T-helper 2 cell (primary cell): ENCODE measurements at places on chromosomes 6 and 20.

GRCh38 chr20:44776980-44777379, 31.3 kb downstream of the KCNK15 start:
- DNase-seq: no peak

- DNase-seq: no peak
Observed at GRCh38 chr6:112298021-112298745, 43.8 kb upstream of the LAMA4 start.

GRCh38 chr6:127263481-127263880, 3.2 kb upstream of the RNF146 start:
- DNase-seq: no peak

- no peak for DNase-seq
Observed at GRCh38 chr6:87909849-87910248, 137.8 kb upstream of the SPACA1 start.

DNA sequence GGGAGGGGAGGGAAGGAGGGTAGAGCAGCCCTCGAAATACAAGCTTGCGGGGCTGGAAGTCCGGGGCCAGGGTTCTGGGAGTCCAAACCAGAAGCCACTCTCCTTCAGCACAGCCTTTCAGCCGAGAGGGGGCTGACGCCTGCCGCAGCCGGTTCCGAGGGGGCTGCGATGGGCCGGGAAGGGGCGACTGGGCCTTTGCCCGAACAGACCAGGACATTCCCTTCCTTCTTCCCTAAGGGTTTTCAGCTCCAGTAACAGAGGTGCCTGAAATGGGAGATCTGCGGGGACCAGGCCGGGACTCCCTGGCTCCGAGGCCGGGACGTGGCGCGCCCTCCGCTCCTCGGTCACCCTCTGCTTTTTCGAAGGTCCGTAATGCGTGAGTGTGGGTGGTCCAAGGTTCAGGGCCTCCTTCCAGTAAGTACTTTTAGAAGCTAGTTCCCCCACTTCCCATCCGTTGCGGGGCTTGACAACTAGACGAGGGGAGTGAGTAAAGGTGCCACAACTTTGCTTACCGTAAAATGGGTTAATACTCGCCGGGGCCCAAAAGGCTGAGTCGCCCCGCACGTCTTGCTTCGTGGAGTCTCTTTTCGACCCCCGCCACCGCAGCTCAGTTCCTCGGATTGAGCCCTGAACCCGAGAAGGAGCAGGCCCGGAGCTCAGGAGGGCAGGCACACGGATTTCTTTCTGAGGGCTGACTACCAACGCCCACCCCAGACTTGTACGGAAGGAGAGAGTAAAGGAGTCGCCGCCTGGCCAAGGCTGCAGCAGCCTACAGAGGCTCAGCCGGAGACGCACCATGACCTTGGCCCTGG, 2.9 kb upstream of the OLIG3 start:
- no peak for DNase-seq

DNA sequence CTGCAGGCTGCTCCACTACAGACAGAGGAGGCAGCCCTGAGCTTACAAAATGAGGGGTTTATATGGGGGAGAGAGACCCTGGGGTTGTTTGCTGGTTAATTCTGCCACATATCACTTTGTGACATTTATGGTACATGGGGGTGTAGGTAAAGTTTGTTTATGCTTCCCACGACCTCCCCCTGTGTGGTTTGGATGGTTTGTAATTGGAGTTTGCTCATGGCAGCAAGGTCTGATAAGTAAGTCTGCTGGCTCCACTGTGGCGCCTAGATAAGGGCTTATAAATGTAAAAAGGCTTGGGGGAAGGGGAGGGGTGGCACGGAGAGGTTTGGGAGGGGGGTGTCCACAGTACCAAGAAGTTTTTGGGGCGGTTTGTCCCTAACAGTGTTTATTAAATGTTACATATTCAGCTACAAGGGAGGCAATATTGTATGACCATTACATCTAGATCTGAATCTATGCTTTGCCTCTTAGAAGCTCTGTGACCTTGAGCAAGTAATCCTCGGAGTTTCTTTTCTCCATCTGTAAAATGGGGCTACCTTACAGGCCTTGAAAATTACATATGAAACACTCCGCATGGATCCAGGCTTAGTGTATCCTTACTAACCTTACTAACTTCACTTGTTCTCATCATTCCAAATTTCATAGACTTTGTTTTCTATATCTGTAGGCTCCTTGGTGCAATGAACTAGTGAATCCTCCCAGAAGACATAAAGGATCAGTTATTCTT, 204.8 kb upstream of the NOX3 start:
- no peak for DNase-seq

DNA sequence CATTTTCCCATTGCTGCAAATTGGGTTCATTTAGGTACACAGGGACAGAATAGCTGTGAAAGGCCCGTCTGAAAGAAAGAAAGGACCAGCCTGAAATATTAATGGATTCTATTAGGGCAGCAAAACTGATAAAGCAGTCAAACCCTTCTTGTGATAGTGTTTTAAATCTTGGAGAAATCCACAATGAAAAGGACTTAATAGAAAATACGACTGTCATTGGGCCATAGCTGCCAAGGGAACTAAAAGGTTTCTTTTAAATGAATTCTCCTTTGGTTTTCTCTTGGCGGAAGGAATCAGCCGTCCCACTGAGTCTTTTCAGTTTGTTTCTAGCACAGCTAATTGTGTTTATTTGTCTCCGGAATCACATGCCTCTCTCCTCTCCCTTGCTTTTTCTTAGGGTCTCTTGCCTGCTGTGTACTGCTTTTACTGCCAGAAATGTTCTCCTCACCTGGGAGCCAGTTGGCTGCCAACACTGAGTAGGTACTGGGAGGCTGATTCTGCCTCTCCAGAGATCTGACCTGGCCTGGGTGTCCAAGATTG, 11.3 kb downstream of the PAQR8 start:
- DNase-seq: no peak

- no peak for DNase-seq
Observed at GRCh38 chr6:146041282-146041681, 12.4 kb downstream of the GRM1 start.

- DNase-seq: no peak
Observed at GRCh38 chr20:63129991-63130657, 85.8 kb downstream of the YTHDF1 start.

DNA sequence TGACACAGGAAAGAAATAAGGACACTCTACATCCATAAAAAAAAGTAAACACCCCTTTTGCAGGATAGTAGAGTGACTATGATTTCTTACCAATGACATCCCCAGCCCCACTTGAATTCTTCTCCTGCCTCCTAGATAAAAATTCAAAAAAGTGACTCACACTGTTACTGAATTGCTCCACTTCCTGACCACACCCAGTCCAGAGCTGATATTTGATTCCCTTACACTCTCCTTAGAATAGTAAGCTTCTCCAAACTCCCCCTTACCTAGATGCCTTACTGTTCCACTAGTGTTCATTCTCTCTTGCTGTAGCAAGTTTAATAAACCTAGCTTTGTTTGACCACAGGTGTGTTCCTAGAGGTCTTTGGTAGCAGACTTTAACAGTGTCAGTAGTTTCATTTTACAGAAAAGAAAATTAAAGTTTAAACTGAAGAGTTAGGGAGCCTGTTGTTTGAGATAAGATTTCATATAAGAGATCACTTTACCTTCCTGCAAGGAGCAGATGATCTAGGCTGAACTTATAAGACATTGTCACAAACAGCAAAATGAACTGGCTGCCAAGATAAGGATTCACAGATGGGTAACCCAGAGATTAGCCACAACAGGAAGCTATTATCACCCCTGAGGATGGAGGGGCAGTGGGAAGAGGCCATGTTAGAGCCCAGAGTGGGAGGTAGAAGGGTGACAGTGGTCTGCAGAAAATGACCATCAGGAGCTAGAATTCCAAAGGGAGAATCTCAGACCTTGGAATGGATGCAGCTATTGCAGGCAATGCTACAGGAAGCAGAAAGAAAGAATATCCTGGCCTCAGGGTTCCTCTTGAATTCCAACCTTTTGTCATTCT, 28.4 kb upstream of the BTN3A2 start:
- no peak for DNase-seq

- DNase-seq: no peak
Observed at GRCh38 chr6:20709451-20709850, 175.2 kb downstream of the CDKAL1 start.

GRCh38 chr6:46734867-46735719, at the start of gene PLA2G7:
PLA2G7 (minus strand) TSS chr6:46735375; CDS start chr6:46722891, 12,484 bp downstream.
- no peak for DNase-seq

- no peak for DNase-seq
Observed at GRCh38 chr20:64136004-64136710, 28.1 kb upstream of the MYT1 start.

GRCh38 chr6:148405894-148406293, 63.3 kb downstream of the SASH1 start:
- no peak for DNase-seq

DNA sequence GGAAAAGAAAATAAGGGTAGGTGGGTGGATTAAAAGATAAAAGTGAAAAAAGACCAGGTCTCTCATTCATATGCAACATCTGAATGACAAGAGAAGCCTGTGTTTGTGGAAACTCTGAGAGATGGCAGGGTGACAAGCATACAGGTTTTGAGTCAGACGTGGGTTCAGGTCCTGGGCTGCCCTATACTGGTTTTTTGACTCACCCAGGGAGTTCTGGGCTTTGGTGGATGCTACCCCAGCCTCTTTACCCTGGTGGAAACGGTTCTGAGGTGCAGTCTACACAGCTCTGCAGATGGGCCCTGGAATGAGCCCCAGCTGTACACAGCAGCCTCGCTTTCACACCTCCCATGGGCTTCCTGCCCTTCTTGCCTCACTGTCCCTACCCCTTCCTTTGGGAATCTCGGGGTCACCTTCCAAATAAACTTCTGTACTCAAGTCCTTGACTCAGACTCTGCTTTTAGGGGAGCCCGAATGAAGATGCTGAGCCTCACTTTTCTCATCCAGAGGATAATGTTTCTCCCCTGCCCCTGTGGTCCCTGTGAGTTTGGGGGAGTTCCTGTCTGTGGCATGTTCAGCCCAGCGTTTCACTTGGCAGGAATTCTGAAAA, 77.7 kb upstream of the CLDN20 start:
- peak; percentile 81 for DNase-seq

DNA sequence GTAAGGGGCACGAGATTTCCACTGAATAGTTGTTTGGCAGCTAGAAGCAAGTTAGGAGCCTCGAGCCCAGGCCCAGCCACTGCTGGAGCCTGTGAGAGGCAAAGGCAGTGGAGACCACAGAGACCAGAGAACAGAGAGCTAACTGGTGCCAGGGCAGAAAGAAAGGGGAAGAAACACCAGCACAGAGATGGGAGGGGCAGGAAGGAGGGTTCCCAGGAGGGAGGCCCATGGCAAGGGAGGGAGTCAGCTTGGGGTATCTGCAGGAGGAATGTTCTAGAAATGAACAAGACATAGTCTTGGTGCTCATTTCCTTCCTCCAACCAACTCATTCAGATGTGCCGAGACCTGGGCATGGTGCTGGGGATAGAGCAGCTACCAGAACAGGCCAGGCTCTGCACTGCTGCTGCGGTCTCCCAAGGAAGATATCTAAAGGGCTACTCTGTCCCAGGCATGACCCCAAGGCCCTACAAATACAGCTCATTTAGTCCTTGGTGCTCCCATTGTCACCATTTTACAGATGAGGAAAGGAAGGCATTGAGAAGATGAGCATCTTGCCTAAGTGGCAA, 10.7 kb downstream of the ANGPT4 start:
- no peak for DNase-seq

- no peak for DNase-seq
Observed at GRCh38 chr20:41261260-41261659, 56.3 kb downstream of the ZHX3 start.

GRCh38 chr6:11278207-11278559, 45.7 kb upstream of the NEDD9 start:
- DNase-seq: no peak

DNA sequence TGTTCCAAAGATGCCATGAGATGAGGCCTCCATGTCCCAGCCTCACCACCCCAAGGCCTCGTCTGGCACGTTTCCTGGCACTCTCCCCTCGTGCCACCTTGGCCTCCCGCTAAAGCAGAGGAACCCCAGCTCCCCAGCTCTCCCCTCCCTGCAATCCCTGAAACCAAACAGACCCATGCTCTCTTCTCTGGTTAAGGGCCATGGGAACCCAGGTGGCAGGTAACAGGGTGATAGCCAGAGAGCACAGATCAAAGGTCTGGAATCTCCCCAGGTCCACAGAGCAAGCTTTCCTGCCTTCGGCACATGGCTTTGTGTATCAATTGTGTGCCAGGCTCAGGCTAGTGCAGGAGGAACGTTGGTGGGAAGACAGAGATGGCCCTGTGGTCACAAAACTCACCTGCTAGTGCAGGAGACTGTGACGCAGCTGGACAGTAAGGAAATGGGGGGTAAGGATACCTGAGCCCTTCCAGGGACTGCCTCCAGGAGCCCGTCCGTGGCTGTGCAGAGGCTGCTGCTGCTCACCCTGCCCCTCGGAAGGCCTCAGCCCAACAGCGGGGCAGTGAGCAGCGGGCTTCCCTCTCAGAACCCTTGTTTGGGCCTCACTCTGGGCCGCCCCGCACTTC, 39.0 kb downstream of the MYH7B start:
- no peak for DNase-seq

DNA sequence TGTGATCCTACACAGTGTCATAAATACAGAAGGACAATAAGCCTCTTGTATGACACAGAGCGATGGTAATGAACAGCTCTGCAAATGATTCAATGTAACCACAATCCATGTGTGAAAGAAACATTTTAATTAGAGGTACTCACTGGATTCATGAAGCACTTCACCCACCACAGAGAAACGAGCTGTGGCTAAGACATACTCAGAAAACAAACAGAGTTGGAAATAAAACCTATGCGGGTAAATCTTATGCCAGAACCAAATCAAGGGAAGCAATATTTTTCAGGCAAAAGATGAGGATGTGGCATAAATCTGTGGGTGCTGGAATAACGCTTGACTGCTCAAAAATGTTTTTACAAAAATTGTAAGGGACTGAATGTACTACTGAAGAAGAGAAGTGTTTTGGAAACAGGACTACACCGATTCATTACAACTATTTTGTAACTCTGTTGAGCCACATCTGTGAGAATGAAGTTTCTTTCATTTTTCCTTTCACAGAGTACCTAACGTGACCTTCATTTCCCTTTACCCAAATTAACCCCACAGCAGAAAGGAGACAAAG, 112.1 kb downstream of the WDR27 start:
- DNase-seq: peak; percentile 66

GRCh38 chr20:47196091-47197081, 160.1 kb downstream of the ZMYND8 start:
- peak; percentile 32 for DNase-seq
